NCI-H2029 (cell line): ENCODE measurements at places on chromosomes 16 and 17.

DNA sequence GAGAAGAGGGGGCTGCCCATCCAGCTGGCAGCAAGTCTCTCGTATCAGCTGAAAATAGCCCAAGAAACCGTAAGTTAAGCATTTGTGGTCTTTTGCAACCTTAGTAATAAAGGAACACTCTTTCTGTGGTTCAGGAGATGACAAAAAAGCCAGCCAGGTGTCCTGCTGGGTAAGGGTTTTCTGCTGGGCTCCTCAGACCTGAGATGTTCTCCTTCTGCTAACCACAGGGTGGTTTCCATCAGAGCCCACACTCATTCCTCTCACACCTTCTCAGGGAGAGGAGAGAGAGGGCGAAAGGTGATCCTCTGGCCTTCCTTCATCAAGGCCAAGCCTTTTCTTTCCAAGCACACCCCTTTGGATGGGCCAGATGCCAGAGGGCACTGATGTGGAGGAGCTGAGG, 70.7 kb downstream of the TEX14 start:
- no peak for DNase-seq

DNA sequence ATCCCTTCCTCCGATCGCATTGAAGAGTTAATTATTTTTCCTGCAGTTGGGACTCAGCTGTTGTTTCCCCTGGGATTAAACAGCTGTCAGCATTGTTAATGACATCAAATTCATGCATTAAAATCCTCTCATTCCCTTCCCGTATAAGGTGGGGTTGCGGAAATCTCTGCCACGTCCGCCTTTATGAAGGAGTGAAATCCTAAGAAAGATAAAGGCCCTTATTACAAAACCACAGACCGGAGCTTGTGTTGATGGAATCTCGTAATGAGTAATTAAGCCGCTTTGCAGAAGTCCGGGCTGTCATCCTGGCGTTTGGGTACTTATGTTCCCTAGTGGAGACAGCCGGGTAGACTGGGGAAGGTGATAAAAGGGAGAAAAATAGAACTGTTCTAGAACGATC, 627.6 kb downstream of the MAF start:
- no peak for DNase-seq

DNA sequence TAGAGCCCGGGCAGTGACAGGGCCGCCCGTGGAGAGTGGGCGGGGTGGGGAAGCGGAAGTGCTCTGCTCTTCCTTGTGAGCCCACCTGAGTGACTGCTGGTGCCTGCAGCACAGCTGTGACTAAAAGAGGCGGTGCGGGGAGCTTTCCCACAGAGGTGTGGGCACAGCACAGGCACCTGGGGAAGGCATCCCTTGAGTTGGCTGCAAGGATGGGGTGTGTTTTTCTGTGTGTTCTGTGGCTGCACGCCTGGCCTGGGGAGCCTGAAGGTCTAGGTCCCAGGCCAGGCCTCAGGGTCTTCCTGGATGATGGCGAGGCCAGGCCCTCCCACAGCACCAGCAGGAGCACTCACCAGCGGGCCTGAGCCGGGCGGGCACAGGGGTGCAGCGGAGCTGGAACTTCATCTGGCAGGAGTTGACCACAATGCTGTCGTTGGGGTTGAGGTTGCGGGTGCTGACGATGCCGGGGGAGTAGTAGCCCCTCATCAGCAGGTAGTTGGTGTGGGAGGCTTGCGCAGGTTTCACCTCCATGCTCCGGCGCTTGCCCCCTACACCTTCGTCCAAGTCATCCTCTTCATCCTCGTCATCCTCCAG, 67.1 kb downstream of the IL21R start:
- no peak for DNase-seq

GRCh38 chr17:37393352-37393751, 13.3 kb downstream of the ACACA start:
- DNase-seq: no peak

DNA sequence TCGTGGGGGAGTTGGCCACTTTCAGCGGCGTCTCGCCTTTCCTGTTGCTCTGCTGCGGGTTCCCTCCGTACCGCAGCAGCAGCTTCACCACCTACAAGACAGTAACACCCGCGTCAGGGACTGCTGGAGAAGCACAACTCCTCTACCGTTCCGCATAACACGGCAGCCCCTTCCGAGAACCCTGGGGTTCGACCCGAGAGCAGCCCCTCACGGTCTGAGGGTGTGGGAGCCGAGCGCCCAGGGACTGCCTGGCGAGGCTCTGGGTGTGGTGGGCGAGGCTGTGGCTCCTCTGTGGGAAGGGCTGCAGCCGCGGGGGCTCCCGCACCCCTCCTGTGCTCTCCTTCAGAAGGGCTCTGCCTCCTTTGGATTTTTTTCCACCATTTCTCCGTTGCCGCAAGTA, 68.6 kb downstream of the ZNF778 start:
- no peak for DNase-seq

DNA sequence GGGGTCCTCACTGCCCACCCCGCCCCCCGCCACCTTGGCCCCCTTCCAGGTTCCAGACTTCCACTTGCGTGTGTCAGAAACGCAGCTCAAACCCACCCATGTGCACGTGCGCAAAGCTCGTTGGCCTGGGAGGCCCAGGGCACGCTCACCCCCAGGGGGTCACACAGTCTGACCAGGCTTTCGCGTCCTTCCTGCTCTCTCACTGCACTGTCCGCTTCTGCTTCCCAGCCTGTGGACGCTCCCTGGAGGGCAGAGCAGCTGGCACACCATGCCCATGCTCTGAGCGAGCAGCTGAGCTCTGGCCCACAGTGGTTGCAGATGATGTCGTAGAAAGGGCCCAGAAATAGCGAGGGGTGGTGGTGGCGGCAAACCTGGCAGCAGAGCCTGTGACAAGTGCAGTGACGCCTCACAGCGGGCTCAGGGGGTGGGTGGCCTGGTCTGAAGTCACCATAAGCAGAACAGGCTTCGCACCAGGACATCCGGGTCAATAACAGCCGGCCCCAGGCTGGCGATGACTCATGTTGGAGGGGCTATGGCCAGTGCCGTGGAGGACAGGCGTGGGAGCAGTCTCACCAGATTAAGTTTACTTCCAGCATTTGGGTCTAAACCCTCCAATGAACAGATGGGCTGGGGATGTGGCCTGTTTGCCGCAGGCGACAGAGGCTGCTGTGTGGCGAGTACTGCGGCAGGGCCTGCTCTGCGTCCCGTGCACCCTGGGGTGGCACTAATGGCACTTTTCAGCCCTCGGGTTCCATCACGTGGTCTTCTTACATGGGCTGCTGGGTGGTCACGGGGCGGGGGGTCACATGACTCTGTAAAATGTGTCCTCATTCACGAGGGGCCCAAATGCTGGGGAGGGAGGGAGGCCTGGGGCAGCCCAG, 49.0 kb downstream of the NT5M start:
- no peak for DNase-seq
